Sigmoid colon (tissue), 7 donors: ENCODE measurements at places on chromosomes 4 and X. TPM values are rescaled to one million over a fixed set of nuclear protein-coding genes. Genes with fewer than 3 reads are reported as not detected.

Gene PNMA3
- total RNA-seq: 0.36 TPM

Gene PPP1R2C
- total RNA-seq: not detected

Gene RASSF6
- total RNA-seq: 0.36 TPM

Gene GAGE13
- total RNA-seq: not detected

Gene NAP1L3
- 8.6 TPM for total RNA-seq

Gene TLR10
- total RNA-seq: 0.27 TPM

Gene CACNA1F
- total RNA-seq: not detected

Gene FOXO4
- total RNA-seq: 34.6 TPM

Gene USP38
- total RNA-seq: 17.9 TPM

Gene NUP62CL
- not detected for total RNA-seq

Gene PNMA5
- not detected for total RNA-seq

- no peak for DNase-seq
These were observed 51.5 kb upstream of the GPR78 start for GRCh38 chr4:8528713-8529112.

DNA sequence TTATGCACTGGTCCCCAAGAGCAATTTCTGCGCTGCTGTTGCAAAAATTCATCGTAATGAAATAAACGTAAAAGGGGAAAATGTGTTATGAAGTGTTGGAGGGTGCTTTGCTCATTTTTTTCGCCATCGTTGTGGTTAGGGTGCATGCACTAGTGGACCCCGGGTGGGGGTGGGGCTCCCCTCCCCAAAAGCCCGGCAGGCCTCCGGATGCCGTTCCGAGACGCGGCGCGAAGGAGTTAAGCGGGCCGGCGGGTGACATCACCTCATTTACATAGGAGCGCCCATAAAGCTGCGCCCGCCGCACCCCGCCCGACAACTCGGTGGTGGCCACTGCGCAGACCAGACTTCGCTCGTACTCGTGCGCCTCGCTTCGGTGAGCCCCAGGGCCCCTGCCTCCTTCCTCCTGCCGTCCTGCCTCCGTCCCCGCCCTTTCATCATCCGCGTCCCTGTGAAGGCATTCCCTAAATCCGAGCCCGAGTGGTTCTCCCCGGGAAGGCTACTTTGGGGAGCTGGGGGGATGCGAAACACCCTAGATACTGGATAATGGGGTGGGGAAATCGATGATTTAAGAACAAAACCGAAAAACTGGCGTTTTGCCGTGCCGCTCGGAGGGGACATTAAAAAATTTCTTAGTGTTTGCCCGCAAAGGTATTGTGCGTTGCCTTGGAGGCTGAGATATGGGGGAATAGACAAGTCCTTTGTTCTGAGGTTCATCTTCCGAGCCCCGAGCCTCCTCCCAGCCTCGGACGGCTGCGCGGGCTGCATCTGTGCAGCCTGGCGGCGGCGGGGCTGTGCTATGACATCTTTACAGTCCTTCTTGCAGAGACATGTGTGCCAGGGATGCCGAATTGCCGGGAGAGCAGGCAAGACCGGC, at the start of gene TMSB4X:
Gene TMSB4X (plus strand): TSS at position 315 of the 874 bp plus-strand sequence.
- DNase-seq: peak; percentile 93

GRCh38 chr4:177487977-177488376, 45.7 kb upstream of the AGA start:
- no peak for DNase-seq

DNA sequence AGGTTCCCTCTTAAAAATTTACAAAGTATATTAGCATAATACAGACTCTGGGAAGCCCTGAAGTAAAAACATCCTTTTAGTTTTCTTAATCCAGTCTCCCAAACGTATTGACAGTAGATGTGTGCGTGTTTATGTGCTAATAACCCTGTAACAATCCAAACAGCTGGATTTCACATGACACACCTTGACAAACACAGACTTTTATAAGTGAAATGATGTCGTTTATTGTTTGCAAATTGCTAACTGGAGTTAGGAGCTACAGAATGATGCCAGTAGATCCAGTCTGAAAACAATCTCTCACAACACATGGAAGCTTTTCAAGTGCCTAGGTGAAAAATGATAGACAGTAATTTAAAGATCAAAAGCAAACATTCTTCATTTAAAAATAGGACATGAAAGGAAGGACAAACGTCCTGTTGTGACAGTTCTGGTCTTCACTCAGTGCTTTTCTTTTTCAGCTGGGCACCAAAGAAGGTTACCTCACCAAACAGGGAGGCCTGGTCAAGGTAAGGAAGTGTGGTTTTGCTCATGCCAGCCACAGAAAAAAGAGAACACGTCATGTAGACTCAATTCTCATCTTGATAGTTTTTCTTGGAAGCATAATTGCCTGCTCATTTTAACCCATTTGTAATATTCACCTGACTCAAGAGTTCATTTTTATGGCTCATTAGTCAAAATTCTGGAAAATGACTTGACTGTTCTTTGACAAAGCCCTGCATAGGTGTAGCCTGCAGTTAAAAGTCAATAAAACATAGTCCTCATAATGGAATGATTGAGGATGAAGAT, 32.9 kb downstream of the LAMTOR3 start:
- DNase-seq: no peak

DNA sequence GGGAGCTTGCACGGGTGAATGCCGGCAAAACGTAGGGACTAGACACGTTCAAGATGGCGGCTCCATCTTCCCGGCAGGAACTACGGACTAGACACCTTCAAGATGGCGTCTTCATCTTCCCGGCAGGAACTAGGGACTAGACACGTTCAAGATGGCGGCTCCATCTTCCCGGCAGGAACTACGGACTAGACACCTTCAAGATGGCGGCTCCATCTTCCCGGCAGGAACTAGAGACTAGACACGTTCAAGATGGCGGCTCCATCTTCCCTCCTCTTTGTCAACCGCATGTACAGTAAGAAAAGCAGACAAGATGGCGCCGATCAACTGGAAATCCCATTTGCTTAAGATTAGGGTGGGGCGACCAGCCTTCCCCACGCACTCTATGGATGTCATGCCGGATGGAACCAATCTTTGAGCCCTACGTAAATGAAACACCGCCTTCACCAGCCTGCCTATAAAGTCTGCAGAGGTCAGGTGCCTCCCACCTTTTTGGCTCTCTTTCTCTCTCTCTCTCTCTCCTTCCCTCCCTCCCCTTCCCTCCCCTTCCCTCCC, 222.4 kb downstream of the CRLF2 start:
- peak; percentile 96 for DNase-seq

GRCh38 chr4:121139533-121140222, 24.4 kb downstream of the TNIP3 start:
- no peak for DNase-seq

- DNase-seq: no peak
These were observed 77.9 kb downstream of the EGF start for GRCh38 chr4:109990261-109991257.

- DNase-seq: no peak
These were observed 12.2 kb upstream of the TMEM128 start for GRCh38 chr4:4260185-4260751.

GRCh38 chr4:106463622-106464021, 95.0 kb upstream of the GIMD1 start:
- no peak for DNase-seq

DNA sequence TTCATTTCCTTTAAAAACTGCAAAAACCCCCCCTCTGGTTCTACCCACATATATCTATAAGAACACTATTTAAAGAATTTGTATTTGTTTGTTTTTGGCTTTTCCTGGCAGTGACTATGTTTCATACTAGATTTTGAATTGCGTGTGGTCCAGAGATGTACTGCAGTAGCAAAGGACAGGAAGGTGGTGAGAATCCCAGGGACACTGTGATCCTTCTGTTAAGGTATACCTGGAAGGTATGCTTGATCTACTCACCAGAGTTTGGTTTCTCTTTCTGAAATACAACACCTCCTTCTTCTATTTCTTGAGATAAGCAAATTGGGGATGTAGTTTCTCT, 129.6 kb upstream of the RASGEF1B start:
- DNase-seq: no peak

- no peak for DNase-seq
These were observed 49.6 kb downstream of the KLF8 start for GRCh38 chrX:56281789-56282188.

- DNase-seq: no peak
These were observed 107.5 kb downstream of the CLNK start for GRCh38 chr4:10577018-10577417.

DNA sequence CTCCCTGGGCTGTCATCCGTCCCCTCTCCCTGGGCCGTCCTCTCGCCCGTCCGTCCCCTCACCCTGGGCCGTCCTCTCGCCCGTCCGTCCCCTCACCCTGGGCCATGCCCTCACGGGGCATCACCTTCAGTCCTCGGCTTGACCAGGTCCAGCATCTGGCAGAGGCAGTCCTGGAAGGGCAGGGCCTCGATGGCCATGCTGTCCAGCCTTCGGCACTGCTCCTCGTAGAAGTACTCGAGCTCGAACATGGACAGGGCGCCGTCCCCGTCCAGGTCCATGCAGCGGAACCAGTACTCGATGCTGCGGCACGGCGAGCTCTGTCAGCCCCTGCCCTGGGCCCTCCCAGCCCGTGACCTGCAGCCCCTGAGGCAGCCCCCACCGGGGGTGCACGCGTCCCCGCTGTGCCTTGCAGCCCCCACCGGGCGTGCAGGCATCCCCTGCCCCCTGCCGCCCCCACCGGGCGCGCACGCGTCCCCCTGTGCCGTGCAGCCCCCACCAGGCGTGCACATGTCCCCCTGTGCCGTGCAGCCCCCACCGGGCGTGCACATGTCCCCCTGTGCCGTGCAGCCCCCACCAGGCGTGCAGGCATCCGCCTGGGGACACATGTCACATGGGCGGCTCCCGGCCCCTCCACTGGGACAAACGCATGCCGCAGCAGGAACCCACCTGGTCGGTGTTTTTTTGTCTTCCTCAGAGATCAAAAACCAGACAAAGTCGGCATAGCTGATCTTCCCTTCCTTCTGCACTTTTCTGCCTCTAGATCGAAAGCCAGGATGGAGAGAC, 22.2 kb upstream of the GTPBP6 start:
- peak; percentile 56 for DNase-seq

- no peak for DNase-seq
These were observed 292.7 kb downstream of the FBXW7 start for GRCh38 chr4:152243206-152243605.

DNA sequence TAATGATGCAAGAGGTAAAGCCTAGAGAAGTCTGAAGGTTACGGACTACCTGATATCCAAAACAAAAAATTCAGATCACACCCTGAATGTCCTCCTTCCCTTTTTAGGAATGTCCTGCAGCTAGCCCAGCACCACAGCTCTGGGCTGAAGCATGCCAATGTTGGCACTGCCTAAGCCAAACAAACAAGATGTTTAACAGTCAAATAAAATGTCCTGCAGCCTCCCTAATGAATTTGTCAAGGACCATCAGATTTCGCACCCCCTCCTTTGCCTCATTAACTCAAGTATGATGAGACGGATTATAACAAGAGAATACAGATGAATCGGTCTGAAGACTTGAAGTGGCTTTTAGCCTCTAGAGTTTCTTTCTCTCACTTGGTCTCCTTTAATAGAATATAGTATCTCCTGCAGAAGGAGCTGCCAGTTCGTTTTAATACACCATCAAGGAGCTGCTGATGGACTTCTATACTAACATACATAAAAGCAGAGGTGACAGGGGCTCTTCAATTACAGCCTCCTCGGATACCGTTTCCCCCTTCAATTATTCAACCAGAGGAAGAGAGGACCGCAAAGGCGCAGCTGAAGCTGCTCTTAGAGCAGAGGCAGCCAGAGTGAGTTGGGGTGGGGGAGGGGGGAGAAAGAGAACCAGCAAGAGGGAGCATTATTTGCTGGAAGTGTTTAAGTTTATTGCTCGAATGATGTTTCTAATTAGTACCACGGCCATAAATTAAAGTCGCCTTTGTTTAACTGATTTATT, 3.0 kb upstream of the MAB21L2 start:
- peak; percentile 85 for DNase-seq

DNA sequence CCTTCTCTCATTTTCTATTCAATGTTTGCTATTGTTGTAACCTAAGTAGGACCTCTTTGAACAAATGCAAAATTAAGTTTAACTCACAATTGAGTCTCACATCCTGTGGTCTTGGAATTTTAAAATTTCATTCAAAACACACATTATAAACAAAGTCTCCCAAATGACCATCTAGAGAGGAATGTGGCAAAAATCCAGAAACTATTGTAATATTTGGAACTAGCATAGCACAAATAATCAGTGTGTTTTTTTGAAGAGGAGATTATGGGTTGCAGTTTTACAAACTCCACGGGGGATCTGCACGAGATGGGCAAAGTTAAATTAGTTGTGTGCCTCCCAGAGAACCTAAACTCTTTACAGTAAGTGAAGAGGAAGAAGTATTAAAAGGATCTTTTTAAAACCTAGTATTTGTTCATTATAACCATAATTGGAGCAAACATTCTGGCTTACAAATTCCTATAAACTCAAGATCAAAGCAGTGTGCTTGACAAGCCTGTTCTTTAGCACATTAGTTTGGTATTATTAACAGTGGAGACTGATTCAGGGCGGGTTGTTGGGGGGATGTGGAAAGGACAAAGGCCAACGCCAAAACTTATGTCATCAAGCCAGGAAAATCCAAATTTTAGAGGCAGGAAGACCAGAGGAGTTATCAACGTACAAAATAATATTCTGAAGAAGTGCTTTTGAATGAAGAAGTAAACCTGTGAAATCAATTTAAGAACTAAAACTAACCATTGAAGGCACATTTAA, 22.4 kb upstream of the RBPJ start:
- no peak for DNase-seq

- DNase-seq: no peak
These were observed 63.4 kb downstream of the GALNTL6 start for GRCh38 chr4:171876636-171877035.

DNA sequence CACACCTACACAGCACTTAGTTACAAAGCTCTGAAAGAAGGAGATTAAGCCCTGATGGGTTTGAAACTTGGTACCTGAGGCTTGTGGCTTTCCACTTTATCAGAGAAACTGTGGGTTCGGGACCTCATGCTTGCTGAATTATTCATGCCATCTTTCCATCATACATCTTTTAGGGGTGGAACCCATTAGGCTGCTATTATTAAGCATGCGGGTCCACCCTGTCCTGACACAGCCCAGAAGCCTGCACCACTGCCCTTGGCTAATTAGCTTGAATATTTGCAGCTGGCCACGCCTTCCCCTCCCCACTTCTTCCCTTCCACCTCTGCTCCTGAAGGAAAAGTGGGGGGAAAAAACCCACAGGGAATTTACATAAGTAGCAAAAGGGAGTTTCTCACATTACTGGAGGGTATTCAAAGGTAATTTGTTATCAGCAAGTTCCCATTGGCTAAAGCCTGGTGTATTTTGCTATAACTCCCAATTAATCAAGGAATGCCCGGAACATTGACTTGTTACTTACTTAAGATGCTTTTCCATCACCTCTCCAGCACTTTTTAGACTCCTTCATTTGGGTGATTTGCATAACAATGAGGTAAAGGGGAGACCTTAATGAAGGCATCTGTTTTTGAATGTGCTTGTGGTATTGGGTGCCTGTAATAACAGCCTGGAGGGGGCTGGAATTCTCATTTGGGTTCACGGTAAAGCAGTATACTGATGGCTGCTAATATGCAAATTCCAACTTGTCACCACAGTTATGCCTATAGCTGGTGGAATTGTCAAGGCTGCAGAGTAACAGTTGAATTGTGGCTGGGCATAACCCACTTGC, 231.7 kb upstream of the GATB start:
- no peak for DNase-seq

DNA sequence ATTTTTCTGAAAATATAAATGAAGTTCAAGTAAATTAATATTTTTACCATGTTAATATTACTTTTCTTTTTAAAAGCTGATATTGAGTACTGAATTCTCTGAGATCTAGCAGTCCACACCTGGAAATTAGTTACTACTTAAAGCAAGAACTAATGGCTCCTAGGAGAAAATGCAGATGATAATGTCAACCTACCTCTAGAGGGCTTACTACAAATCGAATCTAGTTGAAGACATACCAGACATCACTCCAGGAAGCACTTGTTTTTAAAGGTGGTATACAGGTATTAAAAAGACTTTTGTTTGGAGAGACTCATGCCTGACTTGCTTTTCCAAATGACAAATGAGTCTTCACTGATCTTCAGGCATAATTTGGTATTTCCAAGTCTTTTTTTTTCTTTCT, 516.4 kb upstream of the BOD1L1 start:
- DNase-seq: no peak
